ENCODE measurements at places on chromosomes 2 and 18.

DNA sequence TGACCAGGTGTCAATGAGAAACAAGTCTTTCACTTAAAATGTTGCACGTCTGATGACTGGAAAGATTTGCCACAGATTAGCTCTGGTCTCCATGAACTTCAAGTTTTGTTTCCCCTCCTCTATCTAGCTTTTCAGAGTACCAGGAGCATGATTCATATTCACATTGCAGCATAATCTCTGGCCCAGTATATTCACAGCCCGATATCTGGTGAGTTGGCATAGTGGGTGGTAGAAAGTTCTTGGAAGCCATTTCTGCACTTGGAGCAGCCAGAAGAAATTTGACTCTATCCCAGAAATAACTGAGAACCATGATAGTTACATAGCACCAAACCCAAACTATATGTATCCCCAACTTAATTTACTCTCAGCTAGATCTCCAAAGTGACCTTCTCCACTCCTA, 503.9 kb downstream of the PID1 start:
- DNase-seq = no peak

DNA sequence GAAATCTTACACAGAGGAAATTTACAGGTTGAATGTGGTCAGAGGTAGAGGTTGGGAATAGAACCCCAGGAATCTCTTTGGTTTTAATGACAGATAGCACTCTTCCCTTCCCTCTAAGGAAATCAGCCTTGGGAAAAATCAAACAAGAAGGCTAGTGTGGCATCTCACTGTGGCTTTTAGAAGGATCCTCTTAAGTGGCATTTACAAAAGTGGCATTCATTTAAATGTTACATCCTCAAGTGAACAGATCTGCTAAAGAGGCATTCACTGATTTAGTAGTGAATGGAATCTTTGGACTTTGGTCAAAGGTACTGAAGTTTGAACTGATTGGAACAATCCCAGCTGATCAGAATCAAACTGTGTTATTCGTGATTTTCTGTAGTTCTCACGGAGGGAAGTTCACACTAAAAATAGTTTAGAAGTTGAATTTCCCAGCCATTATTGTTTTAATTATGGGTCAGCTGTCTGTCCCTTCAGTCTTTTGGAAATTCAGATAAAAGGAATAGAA, 136.5 kb upstream of the FN1 start:
- DNase-seq = no peak

- no peak for DNase-seq
Observed at GRCh38 chr2:157107460-157107859, 150.0 kb upstream of the GALNT5 start.

- DNase-seq = no peak
Observed at GRCh38 chr2:20451761-20452499, 5.1 kb downstream of the RHOB start.

- DNase-seq = no peak
Observed at GRCh38 chr2:97706112-97706511, 7.3 kb upstream of the ZAP70 start.

All from stimulated activated CD8-positive, alpha-beta memory T cell treated with anti-CD3 and anti-CD28 coated beads, Interleukin-7, amount 100 ng/mL, for 1 hour (primary cell).